ENCODE measurements at places on chromosomes 16 and 17.

DNA sequence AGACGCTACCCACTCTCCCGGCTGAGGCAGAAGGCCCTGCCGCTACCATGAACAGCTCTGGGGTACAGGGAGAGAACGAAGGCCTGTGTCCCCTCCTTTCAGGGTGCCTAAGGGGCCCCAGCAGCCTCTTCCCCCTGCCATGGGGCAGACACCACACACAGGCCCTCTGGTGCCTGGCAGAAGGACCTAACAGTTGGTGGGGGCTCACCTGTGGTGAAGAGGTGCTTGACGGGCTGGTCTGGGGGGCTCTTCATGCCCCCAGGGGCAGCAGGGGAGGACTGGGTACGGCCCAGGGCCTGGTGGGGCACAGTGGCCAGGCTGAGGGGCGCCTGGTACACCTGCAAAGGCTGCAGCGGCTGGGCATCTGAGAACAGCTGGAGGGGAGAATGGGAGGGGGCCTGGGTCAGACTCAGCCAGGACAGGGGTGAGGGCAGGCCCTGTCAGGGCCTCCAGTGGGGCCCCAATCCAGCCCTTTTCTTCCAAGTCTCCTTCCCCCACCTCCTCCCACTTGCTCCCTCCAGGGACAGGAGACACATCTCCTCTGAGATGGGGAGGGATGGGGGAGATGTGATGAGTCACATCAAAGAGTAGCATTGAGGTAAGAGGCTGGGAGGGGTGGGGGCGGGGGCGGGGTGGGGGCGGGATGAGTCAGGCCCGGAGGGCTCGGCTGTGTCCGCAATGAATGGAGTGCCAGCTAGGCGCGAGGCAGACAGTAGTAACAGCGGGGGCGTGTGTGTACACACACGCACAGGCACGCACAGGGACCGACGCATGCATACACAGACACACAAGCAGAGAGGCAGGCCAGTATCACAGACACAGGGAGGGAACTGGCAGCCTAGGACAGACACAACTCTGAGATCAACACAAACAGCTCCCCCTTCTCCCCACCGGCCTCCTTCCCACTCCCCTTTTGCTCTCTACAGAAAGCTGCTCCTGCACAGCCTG lies 16.1 kb downstream of the G6PC3 start:
- H3K36me3 ChIP-seq: no peaks in the 10 kb centered on the region
- no peak for DNase-seq
- no peak overlapping the region for H3K27ac ChIP-seq
- H3K27me3 ChIP-seq: no peaks in the 10 kb centered on the region
- H3K4me1 ChIP-seq: no peaks in the 10 kb centered on the region

GRCh38 chr17:36705874-36706731 lies 104.7 kb downstream of the MRM1 start:
- no peak for DNase-seq
- H3K36me3 ChIP-seq: no peaks in the 10 kb centered on the region
- H3K27me3 ChIP-seq: no peaks in the 10 kb centered on the region

DNA sequence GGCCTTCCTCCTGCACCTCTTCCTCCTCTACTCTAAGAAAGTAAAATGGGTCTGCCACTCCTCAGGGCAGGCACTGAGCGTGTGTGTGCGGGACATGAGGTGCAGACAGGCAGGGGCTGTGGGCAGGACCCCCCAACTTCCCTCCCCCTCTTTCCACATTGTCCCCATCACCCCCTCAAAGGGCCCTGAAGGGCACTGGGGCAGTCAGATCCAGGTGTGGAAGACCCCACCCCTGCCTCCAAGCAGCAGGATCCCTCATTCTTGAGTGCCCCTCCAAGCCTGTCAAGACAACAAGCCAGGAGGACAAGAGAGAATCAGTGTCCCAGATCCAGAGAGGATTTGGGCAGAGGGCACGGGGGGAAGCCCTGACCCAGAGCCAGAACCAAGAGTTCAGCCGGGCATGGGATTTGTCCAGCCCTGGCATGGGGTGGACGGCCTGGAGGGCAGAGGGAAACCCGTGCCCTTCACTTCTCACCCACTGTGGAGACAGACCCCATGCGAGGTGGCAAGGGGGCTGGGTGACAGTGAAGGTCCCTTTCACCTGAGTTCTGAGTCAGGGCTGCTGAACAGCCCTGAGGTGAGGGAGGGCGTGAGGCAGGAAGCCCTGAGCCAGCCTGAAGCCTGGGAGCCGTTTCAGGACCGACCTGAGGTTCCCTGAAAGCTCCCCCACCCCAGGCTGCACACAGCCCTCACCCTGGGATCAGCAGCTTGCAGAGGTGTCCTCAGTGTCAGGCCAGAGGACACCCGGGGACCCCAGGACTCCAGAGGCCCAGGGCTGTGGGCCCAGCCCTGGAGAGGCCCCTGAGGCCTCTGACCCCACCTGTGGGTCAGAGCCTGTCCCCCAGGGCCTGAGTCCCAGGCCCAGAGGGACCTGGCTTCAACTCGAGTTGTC lies 45.8 kb downstream of the USP22 start:
- no peak for DNase-seq
- no peak overlapping the region for H3K27ac ChIP-seq
- H3K27me3 ChIP-seq: no peaks in the 10 kb centered on the region
- no peak overlapping the region for H3K4me3 ChIP-seq
- H3K4me1 ChIP-seq: no peaks in the 10 kb centered on the region
- no peaks in the 10 kb centered on the region for H3K36me3 ChIP-seq

- H3K27me3 ChIP-seq: no peaks in the 10 kb centered on the region
- no peaks in the 10 kb centered on the region for H3K36me3 ChIP-seq
- no peak overlapping the region for H3K4me3 ChIP-seq
- H3K4me1 ChIP-seq: no peaks in the 10 kb centered on the region
These were observed 572.2 kb downstream of the CDH13 start for GRCh38 chr16:83198977-83199376.

GRCh38 chr17:82299452-82299851 lies 18.0 kb downstream of the CD7 start:
- H3K27ac ChIP-seq: no peak overlapping the region
- no peaks in the 10 kb centered on the region for H3K27me3 ChIP-seq
- H3K4me3 ChIP-seq: no peak overlapping the region

GRCh38 chr17:39688475-39688835 lies 598 bp upstream of the PGAP3 start:
- H3K27me3 ChIP-seq: no peaks in the 10 kb centered on the region
- no peaks in the 10 kb centered on the region for H3K36me3 ChIP-seq
- DNase-seq: no peak
- H3K27ac ChIP-seq: no peak overlapping the region
- H3K4me3 ChIP-seq: peak overlapping the region; percentile 65

DNA sequence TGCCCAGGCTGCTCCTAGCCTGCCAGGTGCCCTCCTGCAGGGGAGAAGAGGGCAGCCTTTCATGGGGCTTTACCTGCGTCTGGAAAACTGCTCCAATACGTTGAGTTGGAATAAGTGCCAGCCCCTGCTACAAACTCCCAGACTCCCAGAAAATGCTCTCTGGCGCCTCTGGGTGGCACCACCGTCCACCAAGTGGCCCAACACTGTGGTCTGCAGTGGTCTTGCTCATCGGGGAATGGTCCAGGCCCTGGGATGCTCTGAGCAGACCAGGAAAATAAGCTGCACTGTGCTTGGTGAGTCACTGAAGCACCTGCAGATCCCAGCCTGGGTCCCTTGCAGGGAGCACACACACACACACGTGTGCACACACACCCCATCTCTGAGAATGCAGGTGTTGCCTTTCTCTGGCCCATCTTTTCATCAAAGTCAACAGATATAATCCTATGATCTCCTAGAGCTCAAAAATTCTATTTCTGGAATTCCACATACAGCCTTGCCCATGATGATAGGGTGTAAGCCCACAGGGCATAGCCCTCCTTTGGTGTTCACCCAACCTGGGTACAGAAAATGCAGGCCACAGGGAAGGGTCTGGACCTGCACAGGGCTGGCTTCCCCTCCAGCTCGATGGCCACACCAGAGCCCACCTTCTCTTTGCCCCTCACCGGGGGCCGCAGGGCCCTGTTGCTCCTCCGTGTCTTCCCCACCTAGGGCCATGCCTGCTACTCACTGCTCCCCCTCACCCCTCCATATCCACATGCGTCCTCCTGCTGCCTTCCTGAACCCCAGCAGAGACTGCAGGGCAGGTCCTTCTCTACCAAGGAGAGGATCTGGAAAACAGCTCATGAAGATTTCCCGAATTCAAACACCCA lies 20.5 kb downstream of the CDIP1 start:
- H3K27ac ChIP-seq: no peak overlapping the region
- H3K4me1 ChIP-seq: no peaks in the 10 kb centered on the region
- peak; percentile 69 for DNase-seq
- H3K36me3 ChIP-seq: no peaks in the 10 kb centered on the region

DNA sequence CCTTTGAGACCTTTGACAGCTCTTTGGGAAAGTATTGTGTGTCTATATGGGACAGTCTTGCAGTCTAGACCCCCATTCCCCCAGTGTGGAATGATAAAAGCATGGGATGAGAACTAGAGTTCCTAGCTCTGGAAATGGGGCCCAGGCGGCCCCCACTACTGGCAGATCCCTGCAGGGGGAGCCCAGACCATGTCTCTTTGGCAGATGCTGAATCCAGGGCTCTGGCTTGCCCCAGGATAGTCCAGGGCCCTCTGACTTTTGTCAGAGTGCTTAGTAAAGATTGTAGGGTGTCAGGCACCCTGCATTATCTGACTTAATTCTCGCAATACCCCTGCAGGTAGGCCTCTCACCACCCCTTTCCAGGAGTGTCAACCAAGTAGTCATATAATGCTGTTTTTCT lies 8.3 kb downstream of the ALKBH5 start:
- DNase-seq: no peak
- no peak overlapping the region for H3K4me3 ChIP-seq
- H3K4me1 ChIP-seq: peaks cover 4% of the 10 kb centered on the region
- H3K36me3 ChIP-seq: peaks cover 10% of the 10 kb centered on the region

GRCh38 chr16:81975637-81976036 lies 35.6 kb downstream of the SDR42E1 start:
- no peak overlapping the region for H3K4me3 ChIP-seq
- H3K27me3 ChIP-seq: no peaks in the 10 kb centered on the region
- DNase-seq: no peak
- H3K4me1 ChIP-seq: no peaks in the 10 kb centered on the region

DNA sequence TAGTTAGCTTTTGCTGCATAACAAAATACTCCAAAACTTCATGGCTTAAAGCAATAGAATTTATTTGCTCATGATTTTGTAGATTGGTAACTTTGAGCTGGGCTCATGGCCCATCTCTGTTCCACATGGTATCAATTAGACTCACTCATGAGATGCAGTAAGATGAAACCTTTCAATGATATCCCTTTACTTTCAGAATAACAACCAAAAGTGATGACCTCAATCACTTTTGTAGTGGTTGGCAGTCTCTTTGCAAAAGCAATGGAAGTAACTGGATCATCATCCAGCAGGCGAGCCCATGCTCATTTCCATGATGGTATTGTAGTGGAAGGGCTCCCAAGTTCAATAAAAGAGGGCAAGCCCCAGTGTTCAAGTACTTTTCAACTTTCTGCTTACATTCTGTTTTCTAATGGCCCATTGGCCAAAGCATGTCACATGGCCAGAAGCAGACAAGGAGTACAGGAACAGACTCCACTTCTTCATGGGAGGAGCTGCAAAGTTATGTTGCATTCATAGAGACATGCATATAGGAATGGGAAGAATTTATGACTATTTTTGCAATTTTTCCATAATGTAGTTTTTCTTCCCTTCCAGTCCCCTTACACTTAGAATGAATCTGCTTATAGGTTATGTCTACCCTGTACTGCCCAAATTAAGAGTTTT lies 41.7 kb downstream of the EFCAB5 start:
- H3K4me1 ChIP-seq: no peaks in the 10 kb centered on the region
- DNase-seq: no peak
- H3K36me3 ChIP-seq: no peaks in the 10 kb centered on the region
- H3K4me3 ChIP-seq: no peak overlapping the region
- H3K27ac ChIP-seq: no peak overlapping the region
- no peaks in the 10 kb centered on the region for H3K27me3 ChIP-seq

GRCh38 chr17:6212766-6213165 lies 142.6 kb downstream of the WSCD1 start:
- H3K4me1 ChIP-seq: no peaks in the 10 kb centered on the region
- no peak for DNase-seq
- no peak overlapping the region for H3K27ac ChIP-seq
- H3K36me3 ChIP-seq: no peaks in the 10 kb centered on the region
- no peak overlapping the region for H3K4me3 ChIP-seq
- H3K27me3 ChIP-seq: no peaks in the 10 kb centered on the region

GRCh38 chr16:70611785-70612303 lies 34.5 kb upstream of the IL34 start:
- no peaks in the 10 kb centered on the region for H3K36me3 ChIP-seq
- no peaks in the 10 kb centered on the region for H3K27me3 ChIP-seq
- no peak overlapping the region for H3K27ac ChIP-seq

DNA sequence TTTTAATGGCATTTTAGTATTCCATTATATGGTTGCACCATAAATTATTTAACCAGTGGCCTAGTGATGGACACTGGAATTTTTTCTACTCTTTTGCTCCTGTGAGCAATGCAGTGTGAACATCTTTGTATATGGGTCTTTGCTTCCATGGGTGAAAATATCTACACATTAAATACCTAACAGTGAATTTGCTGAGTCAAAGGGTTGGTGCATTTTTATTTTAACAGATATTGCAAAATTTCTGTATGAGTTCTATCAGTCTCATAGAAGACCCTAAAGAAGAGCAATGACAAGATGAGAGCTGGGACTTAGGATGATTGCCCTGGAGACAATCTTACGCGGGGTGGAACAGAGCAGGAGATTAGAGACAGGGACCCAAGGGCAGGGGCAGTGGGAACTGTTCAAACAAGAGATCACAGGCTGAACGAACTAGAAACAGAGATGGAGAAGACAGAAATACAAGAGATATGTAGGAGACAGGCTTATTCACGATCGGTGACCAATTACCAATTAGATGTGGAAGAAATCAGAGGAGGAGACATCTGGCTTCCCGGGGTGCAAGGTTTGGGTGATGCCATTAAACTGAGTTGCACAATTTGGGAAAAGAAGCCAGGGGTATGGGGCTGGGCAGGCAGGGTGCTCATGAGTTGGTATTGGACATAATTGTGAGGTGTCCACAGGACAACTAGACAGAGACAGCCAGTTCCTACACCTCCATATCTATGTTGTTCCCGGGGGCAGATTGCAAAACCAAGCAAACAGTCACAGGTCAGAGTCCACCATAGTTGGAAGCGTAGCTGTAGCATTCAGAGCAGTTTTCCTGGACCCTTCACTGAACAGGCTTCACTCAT lies 39.9 kb upstream of the LONP2 start:
- H3K4me1 ChIP-seq: no peaks in the 10 kb centered on the region
- H3K27me3 ChIP-seq: no peaks in the 10 kb centered on the region
- H3K27ac ChIP-seq: no peak overlapping the region
- no peak for DNase-seq

- H3K36me3 ChIP-seq: peaks cover 10% of the 10 kb centered on the region
- no peak for DNase-seq
- H3K4me1 ChIP-seq: no peaks in the 10 kb centered on the region
These were observed 152.6 kb downstream of the CDH11 start for GRCh38 chr16:64969221-64969620.

GRCh38 chr17:9443811-9444210 lies 131.8 kb downstream of the STX8 start:
- H3K36me3 ChIP-seq: no peaks in the 10 kb centered on the region
- no peak overlapping the region for H3K4me3 ChIP-seq
- no peaks in the 10 kb centered on the region for H3K4me1 ChIP-seq
- DNase-seq: no peak
- H3K27me3 ChIP-seq: no peaks in the 10 kb centered on the region

Data from aorta (tissue), 5 donors.